SW 1271 (cell line): ENCODE measurements at places on chromosomes 1 and 21.

DNA sequence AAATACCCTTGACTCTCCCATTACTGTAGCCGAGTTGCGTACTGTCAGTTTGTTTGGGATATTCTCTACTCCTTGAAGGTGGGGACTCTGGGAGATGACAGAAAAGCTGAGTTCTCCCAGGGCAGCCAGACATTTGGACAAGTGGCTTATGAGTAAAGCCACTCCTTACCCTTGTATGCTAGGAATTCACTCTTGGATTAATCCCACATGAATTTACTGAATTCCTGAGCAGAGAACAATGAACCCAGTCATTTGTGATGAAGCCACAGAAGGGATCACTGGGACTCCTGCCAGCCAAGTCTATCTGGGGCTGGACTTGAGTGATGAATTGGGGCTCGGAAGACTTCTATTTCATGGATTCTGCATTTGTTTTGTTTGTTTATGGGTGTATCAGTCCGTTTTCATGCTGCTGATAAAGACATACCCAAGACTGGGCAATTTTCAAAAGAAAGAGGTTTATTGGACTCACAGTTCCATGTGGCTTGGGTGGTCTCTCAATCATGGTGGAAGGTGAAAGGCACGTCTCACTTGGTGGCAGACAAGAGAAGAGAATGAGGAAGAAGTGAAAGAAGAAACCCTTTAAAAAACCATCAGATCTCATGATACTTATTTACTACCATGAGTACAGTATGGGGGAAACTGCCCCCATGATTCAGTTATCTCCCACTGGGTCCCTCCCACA, 25.1 kb downstream of the C1orf116 start:
- DNase-seq: peak; percentile 38

DNA sequence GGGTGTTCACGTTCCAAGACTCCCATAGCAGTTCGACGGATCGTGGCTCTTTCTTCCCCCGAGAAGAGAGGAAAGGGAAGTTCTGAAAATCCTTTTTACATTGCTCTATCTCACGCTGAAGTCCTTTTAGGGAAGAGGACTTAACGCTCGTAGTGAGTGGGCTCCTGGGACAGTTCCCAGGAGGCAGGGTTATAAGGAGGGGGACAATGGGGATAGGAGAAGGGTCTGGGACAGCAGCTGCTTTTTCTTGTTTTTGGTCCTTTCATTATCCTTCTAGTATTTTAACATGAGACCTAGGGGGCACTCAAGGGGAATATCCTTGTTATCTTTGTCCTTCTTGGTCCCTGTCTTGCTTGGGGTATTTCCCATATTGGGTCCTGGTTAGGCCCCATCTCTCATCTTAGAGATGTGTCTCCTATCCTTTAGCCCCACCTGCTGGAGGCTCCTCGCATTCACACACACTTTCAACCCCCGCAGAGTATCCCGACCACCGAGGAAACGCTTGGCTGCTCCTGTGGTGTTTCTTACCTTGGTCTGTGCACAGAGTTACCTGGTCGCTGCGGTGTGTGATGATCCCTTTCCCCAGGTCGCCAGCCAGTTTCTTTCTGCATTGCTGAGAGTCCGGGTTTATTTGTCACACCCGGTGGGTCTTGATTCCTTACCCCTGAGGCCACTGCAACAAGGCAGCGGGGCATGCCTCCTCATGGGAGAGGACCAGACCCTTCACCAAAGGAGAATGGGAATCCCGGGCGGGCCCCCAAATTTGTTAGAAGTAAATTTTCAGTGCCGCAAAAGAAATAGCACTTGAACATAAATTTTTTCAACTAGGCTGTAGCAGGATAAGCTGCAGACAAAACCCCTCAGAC, 29.7 kb downstream of the SCCPDH start:
- peak; percentile 52 for DNase-seq

DNA sequence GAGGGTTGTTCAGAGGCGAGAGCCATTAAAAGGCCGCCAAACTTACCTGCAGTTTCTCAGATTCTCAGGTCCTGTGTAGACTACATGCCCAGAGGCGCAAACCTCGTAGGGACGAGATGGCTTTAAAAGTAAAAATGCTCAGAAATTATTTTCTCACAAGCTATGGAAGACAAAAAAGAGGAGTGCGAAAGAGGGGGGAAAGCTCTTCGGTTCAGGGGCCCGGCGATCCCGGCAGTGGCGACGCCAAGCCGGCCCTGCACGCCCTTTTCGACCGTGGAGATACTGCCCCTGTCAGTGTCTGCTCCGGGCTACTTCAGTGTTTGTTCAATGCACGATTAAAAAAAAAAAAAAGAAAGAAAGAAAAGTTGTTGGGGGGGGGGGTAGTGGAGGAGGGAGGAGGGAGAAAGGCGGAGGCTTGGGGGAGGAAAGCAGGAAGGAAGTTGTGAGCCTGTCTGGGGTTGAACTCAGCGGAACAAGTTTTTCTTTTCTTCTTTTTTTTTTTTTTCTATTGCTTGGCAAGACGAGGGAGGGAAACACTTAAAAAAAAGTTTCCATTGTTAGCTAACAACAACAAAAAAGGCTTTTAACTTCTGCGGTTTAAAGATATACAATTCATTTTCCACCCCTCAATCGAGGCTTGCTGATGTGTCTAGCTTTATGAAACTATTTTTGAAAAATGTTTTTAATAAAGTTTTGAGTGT, at the start of gene ITPKB:
Gene ITPKB, minus strand, starts transcription at position 288 of the 701 bp plus-strand sequence. CDS start 1,824 bp downstream, outside the sequence.
- no peak for DNase-seq

- DNase-seq: no peak
These were observed 529.2 kb downstream of the USP25 start for GRCh38 chr21:16258844-16259611.

GRCh38 chr21:45969921-45970673, 11.5 kb upstream of the COL6A1 start:
- no peak for DNase-seq

DNA sequence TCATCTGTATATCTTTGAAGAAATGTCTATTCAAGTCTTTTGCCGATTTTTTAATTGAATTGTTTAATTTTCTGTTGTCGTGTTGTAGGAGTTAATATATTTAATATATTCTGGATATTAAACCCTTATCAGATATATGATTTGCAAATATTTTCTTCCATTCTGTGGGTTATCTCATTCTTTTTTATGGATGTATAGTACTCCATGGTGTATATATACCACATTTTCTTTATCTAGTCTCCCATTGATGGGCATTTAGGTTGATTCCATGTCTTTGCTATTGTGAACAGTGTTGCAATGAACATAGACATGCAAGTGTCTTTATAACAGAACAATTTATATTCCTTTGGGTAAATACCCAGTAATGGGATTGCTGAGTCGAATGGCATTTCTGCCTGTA, 100.3 kb upstream of the DMRTA2 start:
- no peak for DNase-seq

- DNase-seq: no peak
These were observed 2.6 kb downstream of the TAGLN2 start for GRCh38 chr1:159922511-159923202.

DNA sequence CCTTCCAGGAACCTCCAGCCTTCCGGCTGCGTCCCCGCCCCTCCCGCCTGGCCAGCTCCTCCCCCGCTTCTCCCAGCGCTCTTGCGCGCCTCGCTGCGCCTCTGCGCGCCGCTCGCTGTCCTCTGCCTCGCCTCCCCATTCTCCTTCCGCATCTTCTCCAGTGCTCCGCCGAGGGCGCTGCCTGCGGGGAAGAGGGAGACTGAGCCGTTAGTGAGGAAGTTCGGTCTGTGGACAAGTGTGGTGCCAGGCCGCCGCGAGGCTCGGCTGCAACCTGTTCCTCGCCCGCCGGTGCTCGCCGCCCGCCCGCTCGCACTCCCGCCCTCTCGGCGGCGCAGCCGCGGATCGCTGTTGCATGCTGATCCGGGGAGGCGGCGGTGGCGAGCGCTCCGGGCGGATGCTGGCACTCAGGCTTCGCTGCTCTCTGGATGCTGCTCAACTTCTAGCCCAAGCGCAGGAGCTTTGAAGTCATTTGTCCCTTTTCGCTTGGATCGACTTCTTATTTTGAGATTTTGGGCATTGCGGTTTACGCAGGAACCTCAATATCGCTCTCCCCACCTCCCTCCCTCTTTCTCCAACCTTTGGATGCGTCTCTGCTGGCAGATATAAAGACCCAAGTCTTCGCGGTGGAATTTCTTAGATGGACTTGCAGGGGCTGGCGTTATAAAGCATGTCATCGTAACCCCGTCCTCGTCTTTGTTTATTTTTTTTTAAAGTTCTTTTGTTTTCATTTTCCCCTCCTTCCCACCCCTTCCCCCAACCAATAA, 614 bp upstream of the CACNA1E start:
- DNase-seq: no peak

DNA sequence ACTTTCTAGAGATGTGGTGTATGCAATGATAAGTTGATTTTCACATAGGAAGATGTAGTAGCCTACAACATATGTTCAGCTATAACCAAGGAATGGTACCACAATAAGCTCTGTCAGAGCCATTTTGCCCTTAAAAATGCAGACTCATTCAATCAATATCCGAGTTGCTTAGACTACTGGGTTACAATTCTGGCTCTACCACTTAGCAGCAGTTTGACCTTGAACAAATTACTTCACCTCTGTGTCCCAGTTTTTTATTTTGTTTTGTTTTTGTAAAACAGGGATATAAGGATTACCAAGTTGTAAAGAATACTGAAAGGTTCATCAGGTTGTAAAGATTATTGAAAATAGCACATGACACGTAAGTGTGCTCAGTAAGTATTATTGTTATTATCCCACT, 9.3 kb downstream of the EPS15 start:
- DNase-seq: no peak
